ENCODE measurements at places on chromosomes 2 and 18.

- no peak for DNase-seq
Measured at GRCh38 chr2:138239902-138240491, 261.6 kb upstream of the SPOPL start.

GRCh38 chr2:199830531-199830930 lies 20.5 kb downstream of the FTCDNL1 start:
- no peak for DNase-seq

DNA sequence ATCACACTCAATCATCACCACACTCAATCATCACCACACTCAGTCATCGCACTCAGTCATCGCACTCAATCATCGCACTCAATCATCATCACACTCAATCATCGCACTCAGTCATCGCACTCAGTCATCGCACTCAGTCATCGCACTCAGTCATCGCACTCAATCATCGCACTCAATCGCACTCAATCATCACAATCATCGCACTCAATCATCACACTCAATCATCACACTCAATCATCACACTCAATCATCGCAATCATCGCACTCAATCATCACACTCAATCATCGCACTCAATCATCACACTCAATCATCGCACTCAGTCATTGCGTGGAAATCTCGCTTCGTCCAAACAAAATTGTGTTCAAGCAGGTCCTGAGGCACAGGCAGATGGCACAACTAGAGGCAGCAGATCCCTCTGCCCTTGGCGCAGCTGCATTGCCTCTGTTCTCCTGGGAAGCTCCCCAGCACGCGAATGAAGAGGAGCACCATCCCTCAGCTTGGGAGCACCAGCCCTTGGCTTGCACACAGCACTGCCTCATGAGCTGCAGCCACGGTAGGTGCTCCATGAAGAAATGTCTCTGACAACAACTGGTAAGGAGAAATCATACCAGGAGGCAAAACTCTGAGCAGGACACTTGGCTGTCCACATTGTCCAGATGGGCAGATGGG lies 108.1 kb downstream of the EIPR1 start:
- DNase-seq, result no peak

GRCh38 chr2:212249451-212249850 lies 289.2 kb downstream of the ERBB4 start:
- DNase-seq, result no peak

- DNase-seq, result no peak
Measured at GRCh38 chr2:48961009-48961408, 193.3 kb downstream of the FSHR start.

DNA sequence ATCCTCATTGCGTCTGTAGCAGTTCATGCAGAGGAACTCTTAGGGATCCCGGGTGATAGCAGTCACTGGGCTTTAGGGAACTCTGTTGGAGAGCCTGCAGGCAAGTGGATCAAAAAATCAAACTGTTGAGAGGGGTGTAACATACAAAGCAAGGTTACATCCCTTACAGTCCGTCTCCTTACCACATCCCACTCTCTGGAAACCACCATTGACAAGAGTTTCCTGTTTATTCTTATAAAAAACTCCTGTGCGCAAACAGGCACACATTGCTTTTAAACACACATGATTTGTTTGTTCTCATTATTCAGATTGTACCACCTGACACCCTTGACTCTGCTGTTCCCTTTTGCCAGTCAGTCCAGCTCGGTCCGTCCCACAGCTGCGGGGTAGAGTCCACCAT lies 137.7 kb downstream of the LTBP1 start:
- DNase-seq, result no peak

GRCh38 chr2:143807671-143808070 lies 678.5 kb downstream of the ARHGAP15 start:
- no peak for DNase-seq

GRCh38 chr18:26536032-26536431 lies 12.3 kb downstream of the KCTD1 start:
- DNase-seq, result no peak

DNA sequence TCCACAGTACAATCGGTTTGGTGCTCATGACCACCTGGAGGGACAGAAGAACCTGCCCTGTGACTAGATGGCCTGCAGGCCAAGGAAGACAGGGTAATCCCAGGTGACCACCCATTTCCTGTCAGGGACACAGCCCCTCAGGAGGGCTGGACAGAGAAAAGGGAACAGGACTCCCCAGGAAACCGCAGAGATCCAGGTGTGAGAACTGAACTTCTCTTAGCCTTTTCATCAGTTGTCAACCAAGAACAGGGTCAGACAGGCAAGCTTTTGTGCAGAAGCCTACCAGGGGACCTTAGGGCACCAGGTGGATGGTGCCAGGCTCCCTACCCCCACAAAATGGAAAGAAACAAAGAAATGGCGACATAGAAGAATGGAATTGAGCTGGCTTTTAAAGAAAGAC lies 132.3 kb downstream of the HDAC4 start:
- DNase-seq, result no peak

- no peak for DNase-seq
Measured at GRCh38 chr2:229571243-229571642, 143.1 kb downstream of the DNER start.

- DNase-seq, result no peak
Measured at GRCh38 chr2:230947908-230948365, 22.9 kb upstream of the GPR55 start.

GRCh38 chr2:217249121-217250012 lies 389.5 kb upstream of the TNP1 start:
- peak; percentile 49 for DNase-seq

DNA sequence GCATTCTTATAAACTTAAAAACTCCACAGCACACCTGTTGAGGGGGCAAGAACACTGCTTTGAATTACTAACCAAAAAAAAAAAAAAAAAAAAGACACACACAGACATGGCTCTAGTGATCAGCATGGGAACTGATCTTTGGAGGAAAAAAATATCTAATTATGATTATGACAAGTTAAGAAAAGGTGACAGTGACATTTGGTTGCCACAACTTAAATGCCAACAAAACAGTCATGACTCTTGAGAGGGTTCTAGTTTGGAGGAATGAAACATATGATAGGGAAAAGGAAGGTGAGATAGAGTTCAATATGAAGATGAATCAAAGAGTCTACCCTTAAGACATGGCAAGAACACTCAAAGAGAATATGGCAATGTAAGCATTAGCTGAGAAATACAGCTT lies 20.6 kb downstream of the USP37 start:
- no peak for DNase-seq

Measured in NCI-H1436 (cell line).